Activated CD8-positive, alpha-beta memory T cell treated with anti-CD3 and anti-CD28 coated beads for 48 hours (primary cell): ENCODE measurements at places on chromosomes 5 and 9.

GRCh38 chr5:76766746-76767145 is 50.8 kb downstream of the F2R start:
- DNase-seq: no peak

GRCh38 chr5:42612750-42613366 is 143.8 kb upstream of the CCDC152 start:
- no peak for DNase-seq

DNA sequence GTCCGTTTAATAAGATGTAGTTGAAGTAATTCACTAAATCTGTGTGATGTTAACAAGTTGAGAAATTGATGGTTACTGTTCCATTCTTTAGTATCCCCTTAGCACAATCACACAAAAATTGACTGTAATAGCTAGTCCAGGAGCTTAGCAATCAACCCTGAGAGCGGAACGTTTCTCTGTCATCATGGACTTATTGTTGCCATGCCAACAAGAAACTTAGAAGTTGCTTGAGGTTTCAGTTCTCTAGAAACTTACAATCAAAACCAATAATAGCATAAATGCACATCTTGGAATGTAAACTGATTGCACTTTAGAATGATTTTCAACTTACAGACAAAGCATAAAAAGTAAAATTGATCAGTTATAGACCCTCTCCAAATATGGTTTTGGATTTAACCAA is 125.4 kb upstream of the ANKH start:
- no peak for DNase-seq

GRCh38 chr9:106733828-106734380 is 129.1 kb upstream of the ZNF462 start:
- DNase-seq: no peak

- DNase-seq: no peak
These were observed 579.2 kb upstream of the ZNF608 start for GRCh38 chr5:125325488-125326149.

DNA sequence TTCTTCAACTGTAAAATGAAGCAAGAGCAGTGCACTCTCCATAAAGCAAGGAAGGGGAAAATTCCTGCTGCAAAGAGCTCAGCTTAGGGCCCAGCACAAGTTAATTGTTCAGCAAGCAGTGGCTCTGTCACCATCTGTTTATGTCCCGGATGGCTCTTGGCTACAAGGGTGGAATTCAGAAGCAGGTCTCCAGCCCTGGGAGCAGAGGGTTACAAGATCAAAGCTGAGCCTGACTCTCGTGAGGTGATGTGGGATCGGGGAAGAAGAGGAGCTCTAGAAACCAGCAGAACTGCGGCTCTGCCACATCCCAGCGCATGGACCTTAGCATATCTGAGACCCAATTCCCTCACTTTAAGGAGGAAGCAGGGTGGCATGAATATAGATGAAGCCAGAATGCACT is 25.2 kb upstream of the OLFM1 start:
- no peak for DNase-seq

DNA sequence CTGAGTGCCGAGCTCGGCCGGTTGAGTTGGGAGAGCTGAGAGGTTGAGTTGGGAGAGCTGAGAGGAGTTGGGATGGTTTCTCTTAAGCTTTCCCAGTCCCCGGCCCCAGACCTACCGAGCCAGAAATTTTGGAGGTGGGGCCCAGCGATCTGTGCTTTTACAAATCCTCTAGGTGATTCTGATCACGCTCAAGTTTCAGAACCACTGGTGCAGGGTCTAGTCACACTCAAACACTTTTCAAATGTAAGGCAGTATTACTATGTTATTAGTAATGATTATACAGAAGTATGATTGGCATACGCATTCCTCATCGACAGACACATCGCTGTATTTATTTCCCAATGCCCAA is 256 bp upstream of the CLINT1 start:
- DNase-seq: no peak

DNA sequence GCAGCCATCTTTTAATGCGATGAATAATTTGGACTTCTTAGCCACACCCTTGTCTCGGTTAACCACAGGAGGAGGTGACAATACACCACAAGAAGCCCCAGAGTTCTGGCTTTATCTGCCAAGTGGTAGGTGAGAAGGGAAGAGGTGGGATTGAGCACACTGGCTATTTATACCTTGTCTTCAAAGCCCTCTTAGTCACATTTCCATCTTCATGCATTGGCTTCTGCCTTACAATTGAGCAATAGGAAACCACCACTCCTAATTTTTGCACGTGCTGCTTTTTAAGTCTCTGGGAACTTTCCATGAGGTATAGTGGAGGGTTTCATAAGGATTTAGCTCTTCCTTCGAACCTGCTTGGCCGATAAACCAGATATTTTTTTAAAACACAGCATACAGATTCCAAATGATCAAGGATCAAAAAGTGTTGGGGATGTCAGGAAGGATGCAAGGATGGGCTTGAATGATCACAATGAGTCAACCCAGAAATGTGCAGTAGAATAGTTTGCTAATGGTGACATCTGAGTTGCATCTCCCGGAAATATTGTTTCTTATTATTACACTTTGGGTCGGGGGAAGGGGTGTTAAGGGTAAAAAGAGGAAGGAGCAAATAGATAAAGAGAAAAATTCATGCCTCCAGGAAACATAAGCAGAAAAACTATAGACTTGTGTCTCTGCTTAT is 25.5 kb downstream of the PLAC8L1 start:
- DNase-seq: no peak

DNA sequence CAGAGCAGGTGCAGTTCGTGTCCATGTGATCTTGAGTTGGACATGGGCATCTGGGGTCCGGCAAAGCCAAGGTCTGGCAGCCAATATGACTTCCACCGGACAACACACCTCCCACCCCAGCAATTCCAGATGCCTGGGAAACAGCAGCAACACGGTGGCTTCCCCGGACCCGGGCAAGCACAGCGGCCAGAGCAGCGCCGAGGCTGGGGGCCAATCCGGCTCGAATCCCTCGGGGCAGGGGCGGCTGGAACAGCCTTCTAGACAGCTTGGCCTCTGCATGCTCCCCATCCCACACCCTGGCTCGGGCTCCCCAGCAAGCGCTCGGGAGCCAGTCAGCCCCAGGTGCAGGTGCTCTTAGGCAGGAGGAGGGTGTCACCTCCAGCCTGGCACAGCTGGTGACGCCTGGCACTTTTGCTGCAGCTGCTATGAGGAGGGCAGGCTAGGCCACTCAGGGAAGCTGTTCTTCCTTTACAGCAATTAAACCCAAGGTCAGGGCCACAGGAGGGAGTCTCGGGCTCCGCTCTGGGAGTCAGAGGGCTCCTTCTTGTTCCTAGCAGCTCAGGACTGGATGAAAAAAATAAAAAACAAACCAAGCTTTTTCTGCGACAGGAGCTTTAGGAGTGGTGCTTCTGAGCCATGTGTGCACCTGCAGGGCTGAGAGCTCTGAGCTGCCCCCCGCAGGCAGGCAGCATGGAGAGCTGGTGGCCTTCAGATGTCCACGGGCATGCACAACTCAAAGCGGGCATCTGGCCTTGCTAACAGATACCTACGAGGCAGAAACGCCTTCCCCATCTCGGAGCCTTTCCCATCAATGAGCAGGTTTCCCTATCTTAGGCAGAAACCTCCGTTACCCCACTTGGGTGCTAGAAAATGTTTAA is 28.2 kb downstream of the DBH start:
- no peak for DNase-seq

GRCh38 chr9:133991214-133991921 is 756 bp downstream of the VAV2 start:
- DNase-seq: no peak

- DNase-seq: no peak
These were observed 167.9 kb downstream of the HTR1A start for GRCh38 chr5:63794296-63794695.

DNA sequence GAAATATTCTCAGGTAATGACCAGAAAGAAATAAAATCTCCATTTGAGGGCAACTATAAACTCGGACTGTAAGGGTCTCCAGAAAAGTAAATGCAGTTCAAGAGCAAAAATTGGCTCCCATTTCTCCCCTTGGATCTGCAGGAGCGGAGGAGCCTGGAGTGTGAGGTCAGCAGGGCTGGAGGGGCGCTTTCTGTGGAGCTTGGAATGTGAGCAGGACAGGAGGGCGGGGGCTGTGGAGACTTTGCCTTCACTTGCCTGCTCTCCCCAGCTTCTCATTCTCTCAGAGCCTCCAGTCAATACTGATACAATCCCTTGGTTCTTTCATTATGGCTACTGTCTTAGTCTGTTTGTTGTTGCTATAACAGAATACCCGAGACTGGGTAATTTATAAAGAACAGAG is 162.8 kb upstream of the ANKH start:
- no peak for DNase-seq
